ENCODE measurements at places on chromosomes 13 and 19. TPM values are rescaled to one million over a fixed set of nuclear protein-coding genes. Genes with fewer than 3 reads are reported as not detected.

The MYO16 gene
- 0.07 TPM for total RNA-seq

The PRR19 gene
- total RNA-seq, result under 0.01 TPM

The LENG8 gene
- 14.7 TPM for total RNA-seq

The GARRE1 gene
- 9.2 TPM for total RNA-seq

The MAMSTR gene
- total RNA-seq, result 0.57 TPM

The DACH1 gene
- total RNA-seq, result not detected

The ZBTB32 gene
- total RNA-seq, result not detected

The VSIG10L gene
- 1.6 TPM for total RNA-seq

The GSX1 gene
- total RNA-seq, result not detected

The CERS1 gene
- total RNA-seq, result 0.68 TPM

The TEKTIP1 gene
- not detected for total RNA-seq

The FGF22 gene
- not detected for total RNA-seq

The ZNF491 gene
- total RNA-seq, result 0.34 TPM

The C13orf46 gene
- total RNA-seq, result 0.43 TPM

The CCL25 gene
- total RNA-seq, result not detected

The SIGLEC8 gene
- total RNA-seq, result not detected

The NOTCH3 gene
- 251 TPM for total RNA-seq

The RDH8 gene
- not detected for total RNA-seq

The ZNF723 gene
- total RNA-seq, result not detected

The RNF225 gene
- total RNA-seq, result 2.1 TPM

The KLK3 gene
- total RNA-seq, result not detected

The VSTM2B gene
- not detected for total RNA-seq

The ATP13A1 gene
- total RNA-seq, result 63.7 TPM

The BCAM gene
- total RNA-seq, result 26.0 TPM

The IL12RB1 gene
- total RNA-seq, result under 0.01 TPM

The OR7C1 gene
- total RNA-seq, result not detected

The PDE4C gene
- 0.14 TPM for total RNA-seq

The PSG7 gene
- not detected for total RNA-seq

The PRKCG gene
- total RNA-seq, result not detected

The VSTM1 gene
- not detected for total RNA-seq

The RUBCNL gene
- total RNA-seq, result 0.07 TPM

The FAM124A gene
- total RNA-seq, result not detected

The PRODH2 gene
- total RNA-seq, result not detected

The ZNF460 gene
- total RNA-seq, result 168 TPM

The GJB2 gene
- total RNA-seq, result 153 TPM

The KCNN1 gene
- 0.14 TPM for total RNA-seq

The CACNG7 gene
- not detected for total RNA-seq

The KLC3 gene
- 96.0 TPM for total RNA-seq

The F2RL3 gene
- under 0.01 TPM for total RNA-seq

The PNMA8B gene
- under 0.01 TPM for total RNA-seq

The SLC8A2 gene
- 0.21 TPM for total RNA-seq

The ATP7B gene
- total RNA-seq, result 8.0 TPM

The LEUTX gene
- not detected for total RNA-seq
